ENCODE measurements at places on chromosomes 6 and 20.

DNA sequence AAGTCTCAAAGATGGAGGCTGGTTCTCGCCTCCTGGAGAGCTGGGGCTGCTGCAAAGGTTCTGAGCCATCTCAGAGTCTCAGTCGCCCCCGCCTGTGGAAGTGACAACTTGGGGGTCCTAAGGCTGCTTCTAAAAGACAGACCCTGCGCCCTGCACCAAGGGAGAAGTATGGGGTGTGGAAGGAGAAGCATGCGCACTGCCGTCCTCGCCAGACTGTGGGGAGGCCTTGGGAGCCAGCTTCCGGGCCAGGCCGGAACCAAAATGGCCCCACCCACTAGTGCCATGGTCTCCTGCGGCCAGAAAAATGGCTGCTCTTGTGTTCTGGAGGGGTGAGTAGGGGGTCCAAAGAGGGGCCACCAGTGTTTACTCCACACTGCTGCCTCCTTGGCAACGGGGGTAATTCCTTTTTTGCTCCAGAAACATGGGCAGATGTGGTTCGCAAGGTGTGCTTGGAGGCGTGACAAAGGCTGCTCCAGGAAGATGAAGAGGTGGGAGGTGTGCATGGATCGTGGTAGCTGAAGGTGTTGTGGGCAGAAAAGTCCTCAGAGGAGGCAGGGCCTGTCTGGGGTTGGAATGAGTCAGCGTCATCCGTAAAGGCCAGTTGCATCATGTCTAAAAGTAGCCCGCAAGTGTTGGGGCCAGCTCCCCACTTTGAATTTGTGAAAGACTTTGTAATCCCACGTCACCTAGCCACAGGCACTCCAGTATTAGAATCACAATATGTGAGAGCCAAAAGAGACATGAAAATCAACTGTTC is 329.8 kb upstream of the SOX4 start:
- DNase-seq = peak; percentile 15

DNA sequence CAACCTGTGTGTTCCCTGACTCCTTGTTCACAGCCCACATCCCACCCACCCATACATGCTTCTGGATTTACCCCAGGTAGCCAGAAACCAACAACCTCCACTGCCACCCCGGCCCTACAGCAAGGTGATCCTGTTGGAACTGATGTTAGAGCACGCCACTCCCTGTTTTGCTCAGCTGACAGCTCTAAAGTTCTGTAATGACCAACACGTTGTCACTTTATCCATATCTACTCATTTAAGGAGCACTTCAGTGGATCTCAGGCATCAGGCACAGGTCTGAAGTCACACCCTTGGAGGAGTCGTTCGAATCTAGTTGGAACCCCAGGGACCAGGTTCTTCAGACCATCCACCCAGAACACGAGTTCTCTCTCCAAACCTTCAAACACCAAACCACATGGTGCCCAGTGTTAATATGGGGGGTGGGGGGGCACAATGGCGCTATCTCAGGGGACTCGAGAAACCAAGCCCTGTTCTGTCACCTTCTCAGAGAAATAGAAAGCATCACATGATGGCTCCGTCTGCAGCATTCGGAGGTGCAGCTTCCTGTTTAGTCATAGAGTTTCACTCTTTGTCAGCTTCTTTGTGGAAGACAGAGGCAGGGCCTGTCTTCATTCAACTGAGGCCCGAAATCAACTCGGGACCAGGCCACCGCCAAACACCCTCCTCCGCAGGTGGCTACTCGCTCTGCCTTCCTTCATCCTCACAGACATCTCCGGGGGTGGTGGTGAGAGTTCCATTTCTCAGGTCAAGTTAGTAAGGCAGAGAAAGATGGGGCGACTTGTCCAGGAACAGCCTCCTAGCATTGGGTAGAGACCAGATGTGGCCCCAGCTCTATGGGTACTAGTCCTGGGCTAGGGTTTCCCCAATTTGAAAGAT is 142.2 kb downstream of the NFATC2 start:
- no peak for DNase-seq

- DNase-seq = peak; percentile 31
These were observed 603 bp downstream of the TASP1 start for GRCh38 chr20:13638162-13638495.

DNA sequence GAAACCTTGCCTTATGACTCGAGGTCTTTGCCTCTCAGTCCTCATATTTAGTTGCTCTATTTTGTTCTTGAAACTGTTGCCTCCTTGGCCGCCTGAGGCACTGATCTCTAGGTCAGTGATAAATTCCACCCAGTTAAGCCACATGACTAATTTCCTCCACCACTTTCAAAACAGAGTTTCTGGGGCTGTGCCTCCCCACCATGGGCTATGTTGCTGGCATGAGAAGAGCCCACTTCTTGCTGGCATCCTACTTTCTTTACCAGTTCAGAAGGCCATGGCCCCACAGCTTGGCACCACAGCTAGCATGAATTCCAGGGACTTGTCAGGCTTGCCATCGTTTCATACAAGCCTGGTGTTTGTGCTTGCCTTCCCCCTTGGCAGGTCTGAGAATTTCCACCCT is 361.4 kb upstream of the JAG1 start:
- no peak for DNase-seq

GRCh38 chr6:135334169-135334568 is 153.1 kb downstream of the MYB start:
- DNase-seq = peak; percentile 39

- no peak for DNase-seq
These were observed 171.8 kb upstream of the BMP2 start for GRCh38 chr20:6595704-6596103.

DNA sequence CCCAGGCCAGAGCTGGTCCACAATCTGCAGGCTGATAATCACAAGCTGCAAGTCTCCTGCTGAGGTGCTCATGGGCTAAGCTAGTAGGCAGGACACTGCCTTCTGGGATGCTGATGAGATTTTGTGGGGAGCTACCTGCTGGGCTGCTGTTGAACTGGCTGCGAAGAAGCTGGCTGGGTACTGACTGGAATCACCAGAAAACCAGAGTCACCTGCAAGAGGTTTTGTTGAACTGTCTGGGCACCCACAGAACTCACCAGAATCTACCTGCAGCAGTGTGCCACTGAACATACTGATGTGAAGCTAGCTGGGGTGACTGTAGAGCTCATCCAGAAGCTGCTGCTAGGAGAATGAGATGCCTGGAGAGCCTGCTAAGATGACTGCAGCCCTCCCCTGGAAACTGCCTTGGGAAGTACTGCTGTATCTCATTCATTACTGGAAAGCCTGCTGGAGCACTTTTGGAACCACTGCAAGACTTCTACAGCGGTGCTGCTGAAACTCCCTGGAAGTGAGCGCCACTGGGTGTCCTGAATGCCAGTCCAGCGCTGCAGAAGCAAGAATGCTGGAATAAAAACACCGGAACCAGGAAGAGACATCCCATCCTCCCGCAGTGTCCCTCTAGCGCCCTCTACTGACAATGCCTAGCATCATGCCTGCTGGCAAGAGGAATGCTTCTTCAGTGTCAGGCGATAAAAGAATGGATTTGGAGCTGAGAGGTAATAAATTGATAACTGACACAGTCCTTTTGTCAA is 64.9 kb upstream of the ARHGAP18 start:
- peak; percentile 94 for DNase-seq

GRCh38 chr6:161080263-161080970 is 88.8 kb downstream of the MAP3K4 start:
- DNase-seq = no peak

- DNase-seq = no peak
These were observed 131.0 kb upstream of the PHACTR1 start for GRCh38 chr6:12585497-12585958.

GRCh38 chr6:37579444-37580067 is 79.9 kb upstream of the CCDC167 start:
- DNase-seq = no peak

DNA sequence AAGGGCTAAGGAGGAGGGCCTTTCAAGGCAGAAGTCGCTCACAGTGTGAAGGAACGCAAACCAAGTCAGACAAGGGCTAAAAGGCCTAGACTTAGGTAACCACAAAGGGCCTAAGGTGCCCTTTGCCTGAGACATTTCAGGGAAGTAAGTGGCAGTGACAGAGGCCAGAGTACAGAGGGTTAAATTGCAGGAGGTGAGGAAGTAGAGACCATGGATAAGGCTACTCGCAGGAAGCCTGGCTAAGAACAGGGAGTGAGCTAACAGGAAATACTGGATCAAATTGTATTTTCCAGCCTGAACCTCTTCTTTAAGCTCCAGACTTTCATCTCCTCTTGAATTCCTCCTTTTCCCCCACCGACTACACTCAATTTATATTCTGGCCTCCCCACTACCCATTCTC is 16.6 kb downstream of the ZHX3 start:
- no peak for DNase-seq

GRCh38 chr20:47950124-47950912 is 165.0 kb upstream of the SULF2 start:
- no peak for DNase-seq

- no peak for DNase-seq
These were observed 81.1 kb downstream of the PRDM1 start for GRCh38 chr6:106167096-106167814.

- DNase-seq = peak; percentile 99
These were observed at the start of gene PNISR for GRCh38 chr6:99424761-99425646. Gene PNISR (minus strand): TSS chr6:99425308. CDS start chr6:99414659, 10,649 bp downstream.

GRCh38 chr6:74720923-74721322 is 484.9 kb downstream of the COL12A1 start:
- DNase-seq = no peak

DNA sequence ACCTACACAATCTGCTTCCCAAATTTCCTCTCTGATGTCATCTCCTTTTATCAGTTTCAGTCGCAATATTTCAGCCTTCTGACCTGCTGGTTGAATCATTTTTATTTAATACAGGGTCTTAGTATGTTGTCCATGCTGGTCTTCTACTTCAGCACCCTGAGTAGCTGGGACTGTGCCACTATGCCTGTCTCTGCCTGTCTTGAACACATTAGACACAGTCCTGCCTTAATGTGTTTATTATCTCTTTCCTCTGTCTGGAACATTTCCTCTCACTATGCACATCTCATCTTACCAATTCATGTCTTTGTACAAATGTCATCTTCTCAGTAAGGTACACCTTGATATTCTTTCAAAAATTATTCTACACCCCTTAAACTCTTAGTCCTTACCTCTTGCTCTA is 106.5 kb downstream of the THEMIS start:
- no peak for DNase-seq

DNA sequence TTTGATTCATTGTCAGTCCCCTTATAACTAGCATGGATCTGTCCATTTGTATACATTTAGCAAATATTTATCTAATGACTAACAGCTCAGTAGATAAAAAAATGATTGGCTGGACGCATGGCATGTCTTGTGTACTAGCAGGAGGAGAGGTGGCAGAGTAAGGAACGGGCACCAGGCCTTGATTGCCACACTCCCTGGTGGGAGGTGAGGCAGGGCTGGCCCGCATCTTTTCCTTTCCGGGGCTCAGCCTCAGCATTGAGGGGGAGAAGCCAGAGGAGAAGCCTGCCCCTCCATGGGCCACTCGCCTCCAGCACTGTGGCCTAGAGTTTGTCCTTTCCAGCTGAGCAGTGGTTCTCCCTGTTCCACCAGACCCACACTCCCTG is 84.9 kb upstream of the TMEM181 start:
- DNase-seq = no peak

DNA sequence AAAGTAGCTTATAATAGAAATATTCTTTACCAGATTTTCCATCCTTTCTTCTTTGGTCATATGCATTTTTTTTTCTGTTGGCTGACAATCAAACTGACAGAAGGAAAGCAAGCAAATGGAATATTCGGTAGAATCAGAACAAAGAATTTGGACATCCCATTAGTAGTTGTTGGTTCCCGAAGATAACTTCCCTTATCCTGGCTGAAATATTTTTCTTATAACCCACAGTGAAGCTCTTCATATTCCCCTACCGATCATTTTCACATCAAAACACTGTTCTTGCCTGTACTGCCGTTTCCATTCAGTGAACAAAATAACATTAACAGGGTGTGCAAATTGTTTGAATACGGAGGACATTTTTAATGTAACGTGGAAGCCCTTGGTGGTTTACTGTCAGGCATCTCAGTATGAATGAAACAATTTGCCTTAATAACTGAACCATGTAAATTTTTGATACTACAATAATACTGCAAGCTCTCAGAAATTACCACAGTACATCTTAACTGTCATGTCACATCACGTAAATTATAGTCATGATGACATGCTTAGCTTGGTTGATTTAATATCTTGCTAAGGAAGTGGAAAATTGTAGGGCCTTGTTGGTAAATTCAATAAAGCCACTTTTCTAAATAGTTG is 311.5 kb downstream of the LAMA2 start:
- no peak for DNase-seq

DNA sequence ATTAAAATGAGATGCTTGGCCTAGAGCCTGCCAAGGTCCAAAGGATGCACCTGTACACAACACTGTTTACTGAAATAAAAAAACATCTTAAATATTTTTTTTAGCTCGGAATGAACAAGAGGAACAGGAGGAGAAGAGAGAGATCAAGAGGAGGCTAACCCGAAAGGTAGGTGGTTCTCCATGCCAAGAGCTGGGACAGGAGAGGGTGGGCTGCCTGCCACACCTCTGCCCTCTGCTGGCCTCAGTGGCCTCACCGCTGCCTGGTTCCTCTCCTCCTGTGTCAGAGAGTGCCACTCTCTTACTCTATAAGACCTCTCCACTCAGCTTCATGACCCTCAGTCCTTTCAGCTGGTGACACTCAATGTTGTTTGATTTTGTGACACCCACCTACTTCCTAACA is 50.2 kb downstream of the TBC1D7 start:
- DNase-seq = peak; percentile 14

DNA sequence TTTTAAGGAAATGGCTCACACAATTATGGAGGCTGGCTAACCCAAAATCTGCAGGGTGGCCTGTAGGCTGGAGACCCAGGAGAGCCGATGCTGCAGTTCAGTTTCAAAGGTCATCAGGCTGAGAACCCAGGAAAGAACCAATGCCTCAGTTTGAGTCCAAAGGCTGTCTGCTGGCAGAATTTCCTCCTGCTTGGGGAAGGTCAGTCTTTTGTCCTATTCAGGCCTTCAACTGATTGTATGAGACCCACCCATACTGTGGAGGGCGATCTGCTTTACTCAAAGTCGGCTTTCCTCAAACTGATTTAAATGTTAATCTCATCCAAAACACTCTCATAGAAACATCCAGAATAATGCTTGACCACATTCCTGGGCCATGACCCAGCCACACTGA is 189.7 kb upstream of the CDYL start:
- DNase-seq = no peak

GRCh38 chr6:68126089-68126749 is 508.9 kb upstream of the ADGRB3 start:
- DNase-seq = no peak

- DNase-seq = no peak
These were observed 1007.9 kb upstream of the CITED2 start for GRCh38 chr6:140382355-140382754.

GRCh38 chr6:31877651-31878161 is 1.1 kb downstream of the SLC44A4 start:
- DNase-seq = no peak

DNA sequence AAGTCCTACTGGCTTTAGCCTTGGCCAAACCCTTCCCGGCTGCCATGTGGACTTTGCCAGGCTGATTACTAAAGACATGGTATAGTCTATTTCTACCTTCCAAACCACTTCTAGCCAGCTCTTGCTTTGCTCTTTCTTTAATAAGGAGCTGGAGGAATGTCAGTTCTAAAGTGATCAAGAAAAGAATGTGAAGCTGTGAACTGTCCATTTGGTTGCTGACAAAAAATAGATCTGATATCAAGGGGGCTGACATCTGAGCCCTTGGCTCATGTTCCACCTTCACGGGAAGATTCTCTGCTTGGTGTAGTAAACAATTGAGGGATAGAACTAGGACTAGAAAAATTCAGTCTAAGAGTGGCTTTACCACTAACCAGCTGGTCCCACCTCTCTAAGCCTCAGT is 22.6 kb downstream of the GNAS-AS1 start:
- no peak for DNase-seq

GRCh38 chr20:62832212-62832922 is 15.5 kb downstream of the COL9A3 start:
- peak; percentile 91 for DNase-seq

All from OCI-M1 (cell line).